ENCODE measurements at places on chromosomes 6 and 20. TPM values are rescaled to one million over a fixed set of nuclear protein-coding genes. Genes with fewer than 3 reads are reported as not detected.

- no peak for ATAC-seq
These were observed 55.2 kb downstream of the HDDC2 start for GRCh38 chr6:125246566-125246965.

DNA sequence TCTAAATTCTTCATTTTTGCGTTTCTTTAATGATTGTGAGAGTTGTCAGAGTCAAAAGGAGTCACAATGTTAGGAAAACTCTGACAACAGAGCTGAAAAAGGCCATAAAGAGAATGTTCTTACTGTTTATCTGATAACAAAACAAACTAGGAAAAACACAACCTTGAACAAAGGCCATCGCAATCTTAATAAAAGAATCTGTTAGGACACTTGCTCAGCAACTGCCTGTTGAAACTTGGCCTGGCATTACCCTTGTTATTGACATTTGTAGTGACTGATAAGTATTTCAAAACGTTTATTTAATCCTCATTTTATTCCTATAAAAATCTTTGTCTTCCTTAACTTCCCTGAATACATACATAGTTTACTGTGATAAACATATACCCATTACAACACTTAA, 15.7 kb downstream of the GSTA1 start:
- no peak for ATAC-seq

GRCh38 chr20:55935448-55936208, 69.7 kb downstream of the CBLN4 start:
- ATAC-seq: no peak

DNA sequence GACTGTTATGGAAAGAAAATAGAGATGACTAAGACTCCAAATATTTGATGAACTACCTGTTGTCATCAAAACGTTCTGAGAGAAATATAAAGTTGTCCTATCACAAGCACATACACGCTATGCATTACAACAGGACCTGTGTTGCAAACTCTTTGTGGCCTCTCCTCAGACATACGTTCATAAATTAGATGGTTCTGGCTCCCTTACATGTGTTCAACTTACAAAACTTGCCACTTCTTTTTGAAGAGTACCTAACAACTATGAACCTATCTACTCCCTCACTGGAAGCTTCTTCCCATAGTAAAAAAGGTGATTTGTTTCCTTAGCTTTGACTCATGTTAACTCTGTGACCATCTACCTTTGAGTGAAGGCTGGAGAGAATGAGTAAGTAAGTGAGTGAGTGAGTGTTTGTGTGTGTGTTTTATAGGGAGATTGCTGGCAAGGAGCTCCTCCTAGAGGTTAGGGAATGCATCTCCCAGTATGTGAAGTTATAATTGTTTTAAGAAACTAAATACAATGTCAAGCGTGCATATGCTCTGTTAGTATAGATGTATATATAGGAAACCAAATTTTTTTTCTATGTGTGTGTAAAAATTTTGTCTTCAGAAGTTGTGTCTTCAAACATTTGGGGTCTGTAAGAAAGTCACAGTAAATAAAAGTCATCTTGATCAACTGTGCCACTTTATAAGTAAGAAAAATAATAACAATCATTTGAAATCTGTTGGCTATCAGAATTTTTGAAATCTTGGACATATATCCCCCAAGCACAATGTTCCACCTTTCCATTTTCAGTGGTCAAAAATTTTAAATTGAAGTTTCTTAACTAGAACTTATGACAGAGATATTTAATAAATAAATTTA, 1211.1 kb upstream of the GJE1 start:
- ATAC-seq: peak; percentile 82

DNA sequence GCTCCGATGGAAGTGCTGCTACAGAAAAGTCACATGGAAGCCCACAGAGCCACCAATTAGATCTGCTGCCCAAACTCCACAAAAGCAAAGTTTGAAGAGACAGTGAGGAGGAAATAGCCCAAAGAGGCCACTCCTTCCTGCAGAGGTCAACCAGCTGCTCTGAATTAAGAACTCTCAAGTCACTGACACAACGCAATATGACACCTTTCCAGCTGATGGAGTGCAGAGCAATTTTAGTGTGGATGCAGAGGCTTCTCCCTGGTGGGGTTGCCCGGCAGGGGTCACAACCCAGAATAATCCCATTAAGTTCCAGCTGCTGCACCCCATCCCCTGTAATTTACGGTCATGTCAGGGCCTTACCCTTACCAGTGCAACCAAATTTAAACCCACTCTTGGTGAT, 361.9 kb upstream of the JARID2 start:
- no peak for ATAC-seq

GRCh38 chr20:16955971-16956370, 207.8 kb downstream of the OTOR start:
- no peak for ATAC-seq

DNA sequence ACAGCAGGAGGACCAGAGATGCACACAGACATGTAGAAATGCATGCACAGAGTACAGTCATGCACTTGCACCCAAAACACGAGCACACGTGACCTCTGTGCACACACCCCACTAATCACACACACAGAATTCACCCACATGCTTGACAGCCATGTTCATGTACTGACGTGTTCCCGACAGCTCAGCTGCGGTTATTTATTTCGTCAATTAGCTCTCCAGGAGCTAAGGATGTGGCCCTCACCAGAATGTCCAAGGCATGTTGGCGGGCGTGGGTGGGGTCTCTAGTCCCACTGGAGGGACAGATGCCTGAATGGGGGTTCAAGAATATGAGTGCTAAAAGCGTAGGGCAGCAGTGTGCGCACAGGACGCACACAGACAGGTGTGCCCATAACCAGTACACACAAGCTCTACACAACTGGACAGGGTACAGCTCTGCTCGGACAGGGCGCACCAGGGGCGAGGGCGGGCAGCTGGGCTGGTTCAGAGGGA, 571 bp upstream of the PRPF6 start:
- ATAC-seq: peak; percentile 10

DNA sequence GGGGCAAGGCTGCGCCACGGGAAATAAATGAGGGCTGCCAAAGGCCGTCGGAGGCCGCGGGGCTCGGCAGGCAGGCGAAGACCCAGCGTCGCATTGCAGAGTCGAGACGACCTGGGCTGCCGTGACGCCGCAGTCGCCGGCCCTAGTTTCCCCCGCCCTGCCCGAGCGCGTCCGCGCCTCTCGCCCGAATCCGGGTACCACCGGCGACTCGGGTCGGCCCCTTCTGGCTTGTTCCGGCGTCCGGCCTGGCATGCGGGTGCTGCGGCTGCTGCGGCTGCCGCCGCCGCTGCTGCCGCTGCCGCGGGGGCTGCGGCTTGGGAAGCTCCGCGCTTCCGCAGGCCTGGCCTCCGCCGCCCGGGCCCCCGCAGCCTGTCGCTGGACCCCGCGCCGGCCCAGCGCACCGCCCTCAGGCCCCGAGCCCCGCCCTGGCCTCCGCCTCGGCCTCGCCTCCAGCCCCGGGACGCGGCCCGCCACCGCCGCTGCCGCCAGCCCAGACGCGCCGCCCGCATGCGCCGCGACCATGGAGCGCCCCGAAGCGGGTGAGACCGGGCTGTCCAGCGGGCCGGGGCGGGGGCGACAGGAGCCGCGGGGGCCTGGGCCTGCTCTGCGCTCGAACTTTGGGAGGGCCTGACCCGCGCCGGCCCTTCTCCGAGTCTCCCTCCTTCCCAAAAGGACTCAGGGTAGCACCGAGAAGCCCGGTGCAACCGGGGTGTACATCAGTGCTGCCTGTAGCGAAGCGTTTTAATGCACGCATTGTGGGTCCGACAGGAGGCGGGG, at the start of gene AKAP7:
TSS of gene AKAP7 (plus strand) at position 224 of the 777 bp plus-strand sequence. CDS start at position 521, 297 bp downstream.
- ATAC-seq: peak; percentile 91

DNA sequence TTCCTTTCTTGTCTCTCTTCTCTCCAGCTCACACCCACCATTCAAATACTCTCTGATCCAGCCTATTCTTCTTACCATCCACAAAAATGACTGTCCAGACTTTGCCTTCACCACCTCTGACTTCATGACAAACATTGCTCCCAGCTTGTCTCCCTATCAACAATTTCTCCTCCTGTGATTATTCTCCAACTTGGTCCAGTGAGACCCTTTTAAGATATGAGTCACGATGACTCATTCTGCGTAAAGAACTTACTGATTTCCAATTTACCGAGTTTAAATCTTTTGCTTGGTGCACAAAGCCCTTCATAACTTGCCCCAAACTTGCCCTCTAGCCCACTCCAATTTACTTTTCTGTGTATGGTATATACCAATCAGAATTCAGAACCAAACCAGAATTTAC, 833.2 kb downstream of the MAFB start:
- ATAC-seq: no peak

- ATAC-seq: no peak
These were observed 23.0 kb downstream of the CPNE1 start for GRCh38 chr20:35641743-35642142.

Gene TNFRSF6B
- not detected for total RNA-seq

Gene C4A
- 3.1 TPM for total RNA-seq

Gene METTL24
- total RNA-seq: 2.5 TPM

Gene NDRG3
- total RNA-seq: 31.3 TPM

Gene LCA5
- 3.8 TPM for total RNA-seq

Gene HAO1
- total RNA-seq: 0.13 TPM

Gene HCRTR2
- 4.7 TPM for total RNA-seq

Gene ENPP5
- total RNA-seq: 1.9 TPM
